NCI-H526 (cell line): ENCODE measurements at places on chromosomes 3 and 15.

DNA sequence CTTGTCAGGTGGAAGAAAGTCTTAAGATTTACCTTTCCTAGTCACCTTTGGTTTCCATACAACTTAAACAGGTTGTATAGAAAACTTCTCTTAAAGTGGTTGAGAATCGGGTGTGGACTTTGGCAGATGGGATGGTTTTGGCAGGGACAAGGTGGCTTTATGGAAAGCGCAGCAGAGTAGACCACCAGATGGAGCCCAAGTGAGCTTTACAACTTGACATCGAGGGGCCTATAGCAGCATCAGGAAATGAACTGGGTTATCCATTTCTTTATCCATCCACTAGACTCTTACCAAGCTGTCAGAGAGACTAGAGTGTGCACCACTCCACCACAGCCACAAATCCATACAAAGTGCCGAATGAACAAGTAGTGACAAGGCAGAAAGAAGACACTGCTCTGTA, 85.3 kb upstream of the MBNL1 start:
- DNase-seq = peak; percentile 86

- DNase-seq = no peak
Measured at GRCh38 chr3:186219211-186219638, 110.3 kb upstream of the ETV5 start.

- DNase-seq = peak; percentile 38
Measured at GRCh38 chr3:142180761-142181362, 31.5 kb upstream of the TFDP2 start.

DNA sequence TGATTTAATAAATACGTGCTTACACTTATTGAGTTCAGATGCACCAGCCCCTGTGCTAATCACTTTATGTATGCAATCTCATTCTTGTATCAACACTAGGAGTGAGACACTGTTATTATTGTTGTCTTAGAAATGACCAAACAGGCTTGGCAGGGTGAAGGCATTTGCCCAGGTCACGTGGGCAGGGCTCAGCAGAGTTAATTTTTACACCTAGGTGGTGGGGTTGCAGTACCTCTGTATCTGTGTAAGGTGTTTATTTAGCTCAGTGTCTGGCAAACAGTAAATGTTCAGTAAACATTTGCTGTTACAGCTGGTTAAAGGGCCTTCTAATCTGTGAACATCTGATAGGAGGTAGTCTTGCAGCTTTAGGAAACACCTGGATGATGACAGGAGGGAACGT, 200.0 kb downstream of the CACNA2D3 start:
- DNase-seq = peak; percentile 76

- DNase-seq = no peak
Measured at GRCh38 chr15:70633991-70634390, 129.4 kb downstream of the UACA start.

DNA sequence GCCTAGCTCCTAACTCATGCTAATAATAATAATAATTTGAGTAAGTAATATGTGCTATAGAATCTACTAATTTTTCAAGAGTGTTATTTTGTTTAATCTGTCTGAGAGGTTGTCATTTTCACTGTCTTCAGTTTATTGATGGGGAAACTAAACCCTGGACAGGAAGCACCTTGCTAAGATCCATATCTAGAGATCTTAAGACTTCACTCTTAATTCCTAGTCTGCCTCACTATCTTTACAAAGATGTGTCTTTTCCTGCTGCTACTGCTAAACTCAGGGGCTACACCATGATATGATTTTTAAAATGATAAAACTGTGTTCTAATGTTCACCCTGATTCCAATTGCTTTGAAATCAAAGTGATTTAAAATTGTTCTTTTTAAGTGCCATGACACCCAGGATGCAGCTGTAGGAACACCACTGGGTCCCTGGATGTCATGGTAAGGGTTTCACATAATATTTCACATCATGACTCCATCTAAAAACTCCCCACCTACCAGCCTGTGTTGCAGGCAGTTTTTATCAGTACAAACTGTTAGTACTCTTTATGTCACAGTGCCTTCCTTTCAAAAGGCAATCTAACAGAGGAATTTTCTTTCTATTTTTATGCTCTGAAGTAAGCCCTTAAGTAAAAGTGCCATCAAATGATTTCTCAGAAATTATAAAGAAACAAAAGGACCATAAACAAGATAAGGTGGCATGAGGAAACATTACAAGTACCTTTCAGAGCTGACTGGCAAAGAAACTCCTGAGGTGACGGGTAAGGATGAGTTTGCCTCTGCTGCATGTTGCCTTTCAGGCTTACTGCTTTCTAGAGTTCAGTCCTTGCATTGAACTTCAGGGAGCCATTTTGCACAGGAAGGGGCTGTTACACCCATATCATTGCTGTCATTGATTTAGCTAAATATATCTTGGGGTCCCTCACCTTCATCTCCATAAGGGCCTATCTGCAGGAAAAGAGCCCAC, 160.1 kb upstream of the SATB1 start:
- no peak for DNase-seq

DNA sequence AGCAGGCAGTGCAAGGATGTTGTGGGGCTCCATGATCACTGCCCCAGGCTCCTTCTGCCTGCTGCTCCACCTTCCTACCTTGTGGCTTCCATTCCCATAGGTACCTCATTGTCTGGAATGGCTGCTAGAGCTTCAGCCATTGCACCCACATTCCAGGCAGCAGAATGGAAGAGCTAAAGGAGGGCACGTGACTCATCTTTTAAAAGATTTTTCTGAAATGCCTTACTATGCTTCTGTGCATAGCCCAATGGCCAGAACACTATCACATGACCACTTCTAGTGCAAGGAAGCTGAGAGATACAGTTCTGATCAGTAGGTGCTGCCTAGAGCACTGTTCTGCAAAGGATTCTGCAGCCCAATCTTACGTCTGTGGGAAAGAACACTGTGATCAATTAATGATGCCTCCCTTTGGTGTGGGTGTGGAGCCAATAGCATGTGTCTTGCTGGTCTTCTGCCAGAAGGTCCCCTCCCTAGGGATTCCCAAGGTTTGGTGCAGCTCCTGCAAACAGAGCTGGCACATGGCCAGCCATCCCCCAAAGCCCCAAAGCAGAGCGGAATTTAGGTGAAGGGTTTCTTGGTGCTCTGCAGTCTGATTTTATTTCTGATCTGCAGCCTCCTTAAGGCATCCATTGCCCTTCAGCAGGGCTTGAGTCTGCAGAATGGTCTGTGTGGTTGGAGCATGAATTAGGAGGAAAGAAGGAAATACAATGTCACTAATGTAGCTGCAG, 34.4 kb downstream of the SPSB4 start:
- no peak for DNase-seq

GRCh38 chr3:182741214-182741613, 52.1 kb upstream of the ATP11B start:
- DNase-seq = no peak

DNA sequence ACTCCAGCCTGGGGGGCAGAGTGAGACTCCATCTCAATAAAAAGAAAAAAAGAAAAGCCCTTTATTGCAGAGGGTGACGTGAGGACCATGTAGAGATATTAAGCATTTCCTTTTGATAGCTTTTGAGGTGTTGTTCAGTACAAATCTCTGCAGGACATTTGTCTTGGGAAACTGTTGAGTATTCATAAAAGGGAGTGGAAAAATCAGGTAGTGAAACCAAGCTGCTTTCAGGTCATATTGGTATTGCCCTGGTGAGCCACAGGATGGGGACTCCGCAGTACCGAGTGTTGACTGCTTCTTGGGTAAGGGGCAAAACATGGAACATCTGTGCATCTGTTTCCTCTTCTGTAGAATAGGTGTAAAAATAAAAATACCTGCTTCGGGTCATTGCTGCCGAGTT, 9.9 kb downstream of the ITPR1 start:
- no peak for DNase-seq

GRCh38 chr3:132561003-132561402, 36.1 kb upstream of the ACKR4 start:
- no peak for DNase-seq

DNA sequence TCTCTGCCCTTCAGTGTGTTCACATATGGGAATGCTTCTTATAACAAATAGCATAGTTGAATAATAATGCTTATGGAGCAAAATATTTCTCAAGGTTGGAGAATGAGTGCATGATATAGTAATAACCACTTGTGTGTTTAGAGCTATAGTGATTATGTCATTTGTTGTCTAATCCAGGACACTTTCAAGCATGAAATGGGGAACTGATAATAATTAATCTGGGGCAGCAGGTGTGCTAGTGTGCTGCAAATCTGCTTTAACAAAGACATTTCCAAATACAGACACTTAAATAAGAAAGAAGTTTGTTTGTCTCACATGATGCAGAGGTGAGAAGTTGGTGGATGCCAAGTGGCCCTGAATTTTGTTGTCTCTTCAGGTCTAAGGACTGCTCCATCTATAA, 579.3 kb upstream of the GRM7 start:
- DNase-seq = no peak

- DNase-seq = peak; percentile 77
Measured at GRCh38 chr15:43370310-43370974, 401 bp downstream of the ZSCAN29 start.

DNA sequence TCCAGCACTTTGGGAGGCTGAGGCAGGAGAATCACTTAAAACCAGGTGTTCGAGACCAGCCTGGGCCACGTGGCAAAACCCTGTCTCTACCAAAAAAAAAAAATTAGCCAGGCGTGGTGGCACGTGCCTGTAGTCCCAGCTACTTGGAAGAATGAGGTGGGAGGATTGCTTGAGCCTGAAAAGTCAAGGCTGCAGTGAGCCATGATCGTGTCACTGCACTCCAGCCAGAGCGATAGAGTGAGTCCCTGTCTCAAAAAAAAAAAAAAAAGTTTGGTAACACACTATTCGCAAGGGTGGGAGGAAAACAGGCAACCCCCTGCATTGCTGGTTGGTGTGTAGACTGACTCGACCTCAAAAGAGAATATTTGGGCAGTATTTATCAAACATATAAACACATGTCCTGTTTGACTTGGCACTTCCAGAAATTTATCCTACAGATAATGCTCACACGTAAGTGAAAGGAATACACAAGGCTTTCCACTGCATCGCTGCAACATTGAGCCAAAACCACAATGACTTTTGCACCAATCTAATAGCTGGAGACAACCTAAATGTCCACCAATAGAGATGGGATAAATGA, 3.1 kb upstream of the ANPEP start:
- DNase-seq = no peak

DNA sequence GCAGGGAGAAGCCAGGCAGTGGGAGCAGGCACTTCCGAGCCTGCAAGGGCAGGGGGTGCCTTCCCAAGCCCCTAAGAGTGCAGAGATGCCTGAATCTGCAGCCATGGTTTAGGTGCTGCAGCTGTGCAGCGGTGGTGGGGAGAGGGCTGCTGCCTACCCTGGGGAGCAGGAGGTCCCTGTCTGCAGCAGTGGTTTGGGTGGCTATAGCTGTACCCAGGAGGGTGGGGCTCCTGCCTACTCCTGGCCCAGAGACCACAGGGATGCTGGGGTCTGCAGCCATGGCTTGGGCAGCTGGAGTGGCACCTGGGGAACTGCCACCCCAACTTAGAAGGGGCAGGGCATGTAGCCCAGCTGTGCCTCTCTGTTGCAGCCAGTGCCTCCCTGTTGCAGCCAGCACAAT, 488.1 kb upstream of the THBS1 start:
- DNase-seq = no peak

DNA sequence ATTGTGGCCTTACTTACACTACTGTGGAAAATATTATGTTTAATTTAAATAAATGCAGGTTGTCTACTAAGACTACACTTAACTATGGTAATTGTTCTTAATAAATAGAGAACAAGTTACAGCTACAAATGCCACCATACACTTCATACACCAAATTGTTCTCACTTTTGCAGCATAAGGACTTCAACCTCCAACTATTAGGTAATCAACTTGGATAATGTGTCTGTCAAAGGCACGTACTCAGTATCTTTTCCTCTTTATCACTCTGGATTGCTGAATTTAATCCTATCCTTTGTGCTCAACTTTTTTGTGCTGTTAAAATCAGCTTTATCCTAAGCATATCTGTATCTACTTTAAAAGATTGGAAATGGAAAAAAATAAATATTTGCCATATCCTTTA, 41.6 kb upstream of the TMEM87A start:
- no peak for DNase-seq

- peak; percentile 68 for DNase-seq
Measured at GRCh38 chr15:65954289-65954741, 85.0 kb downstream of the RAB11A start.

- no peak for DNase-seq
Measured at GRCh38 chr15:29087521-29088285, 181.9 kb downstream of the NSMCE3 start.

DNA sequence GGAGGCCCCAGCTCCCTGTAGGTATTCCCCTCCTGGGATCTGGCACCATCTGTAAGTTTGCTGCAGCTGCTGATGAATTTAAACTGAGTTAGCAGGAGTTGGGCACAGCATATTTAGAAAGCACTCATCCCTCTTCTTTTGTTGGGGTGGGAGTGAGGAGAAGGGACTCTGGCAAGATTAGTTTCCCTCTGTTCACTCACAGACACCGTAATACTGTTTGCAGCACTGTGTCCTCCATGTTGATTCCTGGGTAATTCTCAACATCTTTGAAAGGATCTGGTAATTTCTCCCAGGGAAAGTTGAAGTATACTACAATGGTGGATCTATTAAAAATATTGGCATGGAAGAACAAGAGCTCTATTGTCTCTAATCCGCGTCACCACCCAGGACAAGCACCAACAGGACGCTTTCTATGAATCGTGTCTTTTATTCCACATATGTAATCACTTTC, 173.3 kb downstream of the RBMS3 start:
- peak; percentile 10 for DNase-seq

DNA sequence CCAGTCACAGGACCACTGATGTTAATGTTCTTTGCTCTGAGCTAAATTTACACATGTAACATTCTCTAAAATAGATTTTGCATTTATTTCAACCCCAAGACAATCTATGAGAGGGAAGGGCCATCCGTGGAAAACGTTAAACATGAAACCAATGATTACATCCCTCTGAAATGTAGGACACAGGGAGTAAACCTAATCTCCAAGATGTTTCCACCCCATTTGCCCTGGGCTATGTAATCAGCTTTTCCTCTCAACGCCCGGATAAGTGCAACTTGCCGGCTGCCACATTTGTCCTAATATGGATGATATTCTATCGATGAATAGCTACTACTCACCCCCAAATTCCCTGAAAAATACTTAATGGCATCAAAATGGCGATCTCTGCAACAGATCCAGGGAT, 6.4 kb upstream of the FMN1 start:
- DNase-seq = peak; percentile 37

GRCh38 chr3:4757575-4758248, 221.5 kb upstream of the BHLHE40 start:
- no peak for DNase-seq

- no peak for DNase-seq
Measured at GRCh38 chr15:37360724-37361123, 260.4 kb upstream of the MEIS2 start.

DNA sequence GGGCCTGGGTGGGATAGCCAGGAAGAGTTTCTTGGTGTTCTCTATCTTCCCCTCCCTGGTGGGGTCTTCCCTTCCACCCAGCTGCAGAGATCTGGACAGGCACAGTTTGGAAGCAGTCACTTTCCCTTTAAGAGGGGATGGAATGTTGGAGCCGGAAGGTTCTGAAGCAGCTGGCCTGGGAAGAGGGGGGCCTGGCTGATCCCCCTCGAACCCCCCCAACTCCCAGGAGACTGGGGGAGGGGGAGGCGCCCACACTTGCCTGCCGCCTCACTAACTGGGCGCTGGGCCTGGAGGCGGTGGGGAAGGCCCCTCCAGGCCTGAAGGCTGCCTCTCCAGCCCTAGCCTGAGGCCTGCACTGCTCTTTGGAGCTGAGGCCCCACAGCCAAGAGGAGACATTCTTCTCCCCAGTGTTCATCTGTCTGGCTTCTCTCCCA, 1.4 kb downstream of the DVL3 start:
- DNase-seq = peak; percentile 45
